ENCODE measurements at places on chromosomes 5 and 9. TPM values are rescaled to one million over a fixed set of nuclear protein-coding genes. Genes with fewer than 3 reads are reported as not detected.
A peak's percentile ranks its signal among the peaks of the same experiment; 100 is the strongest.

The FAF2 gene
- 43.9 TPM for total RNA-seq

The TMEM232 gene
- total RNA-seq = 1.6 TPM

The GLIPR2 gene
- total RNA-seq = 25.5 TPM

The PRUNE2 gene
- total RNA-seq = 0.50 TPM

The FCN2 gene
- not detected for total RNA-seq

The PLAC8L1 gene
- total RNA-seq = 0.57 TPM

The PTPRD gene
- not detected for total RNA-seq

DNA sequence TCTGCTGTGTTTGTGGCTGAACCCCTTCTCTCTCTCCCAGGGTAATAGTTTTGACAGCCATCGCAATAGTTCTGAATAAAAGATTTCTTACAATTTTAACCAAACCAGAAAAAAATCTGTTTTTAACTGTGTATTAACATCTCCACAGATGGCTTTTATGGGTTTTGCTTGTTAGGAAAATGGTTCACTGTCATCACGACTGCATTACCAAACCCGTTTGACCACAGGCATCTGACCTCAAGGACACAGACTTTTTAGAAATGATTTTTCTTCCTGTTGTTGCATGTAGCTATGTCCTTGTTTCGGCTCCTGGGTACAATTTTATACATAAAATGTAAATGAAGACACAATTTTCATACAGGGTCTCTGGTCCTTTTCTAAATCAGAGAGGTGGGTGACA, 316.1 kb downstream of the IRX1 start:
- H3K27me3 ChIP-seq = no peaks in the 10 kb centered on the region
- no peak for DNase-seq
- no peak overlapping the region for H3K27ac ChIP-seq
- H3K4me3 ChIP-seq = no peak overlapping the region

- H3K27ac ChIP-seq = no peak overlapping the region
- no peaks in the 10 kb centered on the region for H3K36me3 ChIP-seq
- no peaks in the 10 kb centered on the region for H3K27me3 ChIP-seq
Measured at GRCh38 chr9:112338561-112338960, 5.1 kb upstream of the PTBP3 start.

GRCh38 chr9:133003071-133003461, 24.6 kb downstream of the GFI1B start:
- H3K4me1 ChIP-seq = no peaks in the 10 kb centered on the region
- H3K27ac ChIP-seq = no peak overlapping the region
- H3K4me3 ChIP-seq = no peak overlapping the region

- no peak overlapping the region for H3K4me3 ChIP-seq
- H3K4me1 ChIP-seq = peaks cover 31% of the 10 kb centered on the region
- peak; percentile 77 for DNase-seq
- no peaks in the 10 kb centered on the region for H3K27me3 ChIP-seq
Measured at GRCh38 chr5:131589510-131590348, 45.3 kb downstream of the RAPGEF6 start.

DNA sequence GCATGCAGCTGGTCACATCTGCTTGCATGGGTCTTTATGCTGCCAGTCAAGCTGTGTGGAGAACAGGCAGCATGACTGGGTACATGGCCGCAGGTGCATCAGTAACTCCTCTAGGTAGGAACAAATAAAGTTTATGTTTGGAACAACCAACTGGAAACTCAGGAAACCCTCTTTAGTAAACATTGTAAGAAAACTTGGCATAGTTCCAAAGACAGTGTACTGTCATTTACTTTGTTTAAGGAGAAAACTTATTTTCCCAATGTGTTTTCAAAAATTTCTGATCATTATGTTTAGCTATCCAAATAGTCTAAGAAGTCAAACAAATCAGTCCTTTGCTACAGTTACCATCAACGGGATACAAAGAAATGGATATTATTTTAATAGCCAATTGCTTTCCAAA, 386.0 kb downstream of the CHSY3 start:
- H3K4me3 ChIP-seq = no peak overlapping the region
- H3K4me1 ChIP-seq = no peaks in the 10 kb centered on the region
- no peak for DNase-seq
- H3K27me3 ChIP-seq = no peaks in the 10 kb centered on the region
- no peak overlapping the region for H3K27ac ChIP-seq

GRCh38 chr5:1222147-1222546, 3.0 kb upstream of the SLC6A18 start:
- H3K4me1 ChIP-seq = no peaks in the 10 kb centered on the region
- no peaks in the 10 kb centered on the region for H3K27me3 ChIP-seq
- DNase-seq = no peak
- no peak overlapping the region for H3K27ac ChIP-seq

DNA sequence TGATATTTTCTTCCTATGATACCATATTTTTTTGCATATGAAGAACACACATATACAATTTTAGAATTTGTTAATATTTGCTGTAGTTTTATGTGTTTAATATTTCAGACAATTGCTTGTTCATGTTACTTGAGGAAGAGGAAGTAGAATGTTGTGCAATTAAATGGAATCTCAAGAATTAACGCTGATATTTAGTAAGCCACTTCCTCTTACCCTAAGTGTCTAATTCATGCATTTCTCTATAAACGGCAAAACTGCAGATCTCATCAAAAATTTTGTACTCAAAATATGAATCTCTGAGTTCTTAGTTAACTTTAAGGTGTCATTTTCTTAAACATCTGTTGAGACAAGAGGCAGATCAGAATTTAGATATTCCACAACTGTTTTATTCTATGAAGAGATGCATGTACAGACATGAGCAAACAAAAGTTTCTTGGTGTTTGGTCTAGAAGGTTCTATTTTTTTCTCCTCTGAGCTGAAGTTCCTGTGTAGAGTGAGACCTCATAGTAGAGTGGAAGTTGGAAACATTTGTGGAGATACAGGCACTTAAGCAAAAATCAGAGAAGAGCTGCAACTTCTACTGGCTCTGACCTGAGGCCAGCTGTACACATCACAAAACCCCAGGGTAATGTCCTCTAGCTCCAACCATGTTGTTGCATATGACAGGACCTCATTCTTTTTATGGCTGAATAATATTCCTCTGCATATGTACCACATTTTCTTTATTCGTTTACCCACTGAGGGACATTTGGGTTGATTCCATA, 16.6 kb upstream of the TGFBI start:
- H3K27me3 ChIP-seq = peaks cover 27% of the 10 kb centered on the region
- DNase-seq = no peak
- no peaks in the 10 kb centered on the region for H3K36me3 ChIP-seq
- H3K4me1 ChIP-seq = no peaks in the 10 kb centered on the region

DNA sequence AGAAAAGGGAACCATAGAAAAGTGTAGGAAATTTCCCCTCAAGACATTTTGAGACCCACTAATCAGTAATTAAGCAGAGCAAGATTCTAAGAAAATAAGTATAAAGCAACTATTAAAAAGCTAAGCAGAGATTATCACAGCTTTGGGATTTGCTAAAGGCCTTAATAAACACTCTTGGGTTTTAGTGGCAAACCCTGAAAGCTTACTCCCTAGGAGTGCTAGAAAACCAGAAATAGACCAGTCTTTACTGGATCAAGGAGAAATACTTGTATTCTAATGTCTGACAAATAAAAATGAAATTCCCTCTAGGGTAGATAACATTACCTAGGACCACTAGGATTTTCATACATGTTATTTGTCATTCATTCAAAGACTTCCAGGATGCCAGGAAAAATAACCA, 510.8 kb downstream of the SPATA31D1 start:
- no peaks in the 10 kb centered on the region for H3K36me3 ChIP-seq
- no peaks in the 10 kb centered on the region for H3K4me1 ChIP-seq
- no peaks in the 10 kb centered on the region for H3K27me3 ChIP-seq
- no peak overlapping the region for H3K27ac ChIP-seq
- DNase-seq = no peak
- H3K4me3 ChIP-seq = no peak overlapping the region

- no peaks in the 10 kb centered on the region for H3K4me1 ChIP-seq
- no peak overlapping the region for H3K4me3 ChIP-seq
- H3K36me3 ChIP-seq = no peaks in the 10 kb centered on the region
- no peak for DNase-seq
Measured at GRCh38 chr5:43425983-43426382, 13.8 kb upstream of the CCL28 start.

- H3K36me3 ChIP-seq = no peaks in the 10 kb centered on the region
- H3K4me3 ChIP-seq = no peak overlapping the region
- H3K27ac ChIP-seq = no peak overlapping the region
- DNase-seq = no peak
- no peaks in the 10 kb centered on the region for H3K27me3 ChIP-seq
Measured at GRCh38 chr9:92680166-92681119, 10.5 kb upstream of the IPPK start.

DNA sequence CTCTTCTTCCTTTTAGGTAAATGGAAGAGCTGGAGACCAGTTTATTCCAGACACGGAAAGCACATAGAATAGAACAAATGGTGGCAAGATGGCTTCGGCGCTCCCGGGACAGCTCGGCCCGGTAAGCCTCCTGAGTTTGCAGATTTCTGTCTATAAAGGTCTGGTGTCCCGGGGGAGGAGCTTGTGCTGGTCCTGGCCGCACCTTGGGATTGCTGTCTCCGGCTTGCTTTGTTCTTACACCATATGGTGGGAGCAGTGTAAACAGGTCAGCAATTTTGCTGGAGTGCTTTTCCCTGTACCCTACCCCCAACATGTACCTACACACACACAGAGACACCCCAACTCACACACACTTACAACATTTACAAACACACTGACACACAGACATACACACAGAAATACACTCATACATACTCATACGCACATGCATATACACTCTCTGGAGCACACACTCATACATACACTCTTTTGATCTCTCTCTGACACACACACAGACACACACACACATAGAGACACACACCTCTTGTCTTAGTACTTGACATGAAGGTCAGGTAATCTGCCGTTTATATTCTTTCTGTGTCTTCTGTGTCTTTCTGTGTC, 42.0 kb downstream of the FRMPD1 start:
- H3K4me1 ChIP-seq = no peaks in the 10 kb centered on the region
- H3K4me3 ChIP-seq = no peak overlapping the region
- DNase-seq = no peak
- H3K27me3 ChIP-seq = peaks cover 49% of the 10 kb centered on the region
- H3K36me3 ChIP-seq = no peaks in the 10 kb centered on the region

- no peak overlapping the region for H3K27ac ChIP-seq
- no peaks in the 10 kb centered on the region for H3K4me1 ChIP-seq
- H3K36me3 ChIP-seq = no peaks in the 10 kb centered on the region
- no peak overlapping the region for H3K4me3 ChIP-seq
Measured at GRCh38 chr5:153504726-153505125, 14.3 kb downstream of the GRIA1 start.

GRCh38 chr9:94065535-94065961, 18.7 kb upstream of the PTPDC1 start:
- H3K4me3 ChIP-seq = no peak overlapping the region
- peak; percentile 90 for DNase-seq
- no peaks in the 10 kb centered on the region for H3K27me3 ChIP-seq
- peaks cover 1% of the 10 kb centered on the region for H3K36me3 ChIP-seq

- H3K36me3 ChIP-seq = no peaks in the 10 kb centered on the region
- no peak for DNase-seq
- H3K4me3 ChIP-seq = no peak overlapping the region
- H3K27me3 ChIP-seq = peaks cover 30% of the 10 kb centered on the region
Measured at GRCh38 chr9:91603932-91604331, 180.3 kb upstream of the NFIL3 start.

DNA sequence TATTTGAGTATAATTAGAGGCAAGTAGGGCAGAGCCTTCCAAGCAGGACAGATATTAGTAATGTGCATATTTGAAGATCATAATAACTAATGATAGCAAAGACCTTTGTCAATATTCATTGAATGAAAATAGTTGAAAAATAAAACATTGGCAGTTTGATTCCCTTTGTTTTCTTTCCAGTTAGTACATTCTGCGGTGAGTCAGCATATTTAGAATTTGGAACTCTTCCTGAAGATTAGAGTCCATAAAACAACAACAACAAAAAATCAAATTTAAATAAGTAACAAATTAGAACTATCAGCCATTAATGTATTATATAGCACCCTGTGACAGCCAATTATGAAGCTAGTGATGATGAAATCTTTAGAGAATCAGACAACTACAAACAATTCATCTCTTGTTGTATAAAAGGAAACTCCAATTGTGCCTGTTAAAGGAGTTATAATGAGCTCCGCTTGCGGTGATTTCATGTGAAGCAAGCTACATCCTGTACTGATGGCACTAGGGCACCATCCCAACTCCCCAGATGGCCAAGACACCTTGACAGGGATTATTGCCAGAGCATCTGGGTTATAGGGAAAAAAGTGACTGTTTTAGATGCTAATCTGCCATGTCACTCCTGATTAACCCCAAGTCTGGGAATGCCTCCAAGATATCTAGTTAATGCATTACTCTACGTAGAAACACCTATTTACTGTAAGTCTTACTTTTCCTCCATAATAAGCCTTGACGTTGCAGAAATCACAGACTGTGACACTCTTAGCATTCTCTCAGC, 6.8 kb downstream of the IFNA8 start:
- DNase-seq = no peak
- H3K36me3 ChIP-seq = no peaks in the 10 kb centered on the region
- peaks cover 29% of the 10 kb centered on the region for H3K27me3 ChIP-seq
- H3K27ac ChIP-seq = no peak overlapping the region
- H3K4me3 ChIP-seq = no peak overlapping the region
- H3K4me1 ChIP-seq = no peaks in the 10 kb centered on the region

GRCh38 chr9:73906671-73907070, 590.5 kb upstream of the RORB start:
- no peaks in the 10 kb centered on the region for H3K4me1 ChIP-seq
- H3K27ac ChIP-seq = no peak overlapping the region
- no peaks in the 10 kb centered on the region for H3K36me3 ChIP-seq
- H3K27me3 ChIP-seq = no peaks in the 10 kb centered on the region

All from activated CD4-positive, alpha-beta T cell treated with anti-CD3 and anti-CD28 coated beads, Interleukin-2, amount 10 ng/mL, durations not matched to agents 24 days and 14 days (primary cell).